ENCODE measurements at places on chromosomes 1 and 21. TPM values are rescaled to one million over a fixed set of nuclear protein-coding genes. Genes with fewer than 3 reads are reported as not detected.

GBP5 gene
- 1.6 TPM for total RNA-seq

KRTAP11-1 gene
- not detected for total RNA-seq

IPO13 gene
- 13.7 TPM for total RNA-seq

LCK gene
- total RNA-seq: not detected

XCL1 gene
- total RNA-seq: not detected

CFAP45 gene
- total RNA-seq: 0.47 TPM

DMRTA2 gene
- total RNA-seq: 5.8 TPM

S100A10 gene
- 2.8 TPM for total RNA-seq

SLC2A5 gene
- 2.5 TPM for total RNA-seq
